ENCODE measurements at places on chromosomes 1 and 21. TPM values are rescaled to one million over a fixed set of nuclear protein-coding genes. Genes with fewer than 3 reads are reported as not detected.

DNA sequence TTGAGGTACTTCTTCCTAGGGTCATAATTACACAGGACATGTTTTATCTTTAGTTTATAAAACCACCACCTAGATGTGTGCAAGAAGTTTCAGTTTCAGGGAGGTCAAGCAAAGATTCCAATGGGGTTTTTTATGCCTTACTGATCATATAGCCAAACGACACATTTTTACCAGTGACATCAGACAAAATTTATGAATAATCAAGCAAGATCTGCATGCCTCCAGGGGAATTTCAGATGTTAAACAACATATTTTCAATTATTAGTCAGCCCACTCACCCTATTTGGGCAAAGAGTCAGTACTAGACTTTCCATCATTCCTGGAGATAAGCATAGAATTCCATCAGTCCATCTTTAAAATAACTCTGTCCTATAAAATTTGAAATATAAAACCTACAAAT is 867.4 kb downstream of the KCNT2 start:
- H3K4me1 ChIP-seq = no peaks in the 10 kb centered on the region
- no peak overlapping the region for H3K4me3 ChIP-seq

- no peaks in the 10 kb centered on the region for H3K36me3 ChIP-seq
- H3K4me3 ChIP-seq = no peak overlapping the region
- DNase-seq = no peak
- H3K27me3 ChIP-seq = no peaks in the 10 kb centered on the region
- peak overlapping the region; percentile 73 for H3K27ac ChIP-seq
- peaks cover 98% of the 10 kb centered on the region for H3K4me1 ChIP-seq
These were observed 30.3 kb downstream of the SSBP3 start for GRCh38 chr1:54375712-54376429.

- peaks cover 7% of the 10 kb centered on the region for H3K4me1 ChIP-seq
- DNase-seq = no peak
- H3K27ac ChIP-seq = no peak overlapping the region
- H3K36me3 ChIP-seq = no peaks in the 10 kb centered on the region
- no peak overlapping the region for H3K4me3 ChIP-seq
These were observed 5.7 kb downstream of the MYBPH start for GRCh38 chr1:203169770-203170520.

- H3K27me3 ChIP-seq = no peaks in the 10 kb centered on the region
- no peak for DNase-seq
- H3K4me1 ChIP-seq = no peaks in the 10 kb centered on the region
- H3K27ac ChIP-seq = no peak overlapping the region
These were observed 308.5 kb downstream of the LTN1 start for GRCh38 chr21:28683982-28684752.

RAB13 gene
- total RNA-seq = 2.8 TPM

GRCh38 chr1:40133839-40134238 is 27.3 kb upstream of the RLF start:
- no peak for DNase-seq
- no peak overlapping the region for H3K27ac ChIP-seq
- H3K4me1 ChIP-seq = no peaks in the 10 kb centered on the region
- H3K4me3 ChIP-seq = no peak overlapping the region
- peaks cover 7% of the 10 kb centered on the region for H3K27me3 ChIP-seq

SPAG17 gene
- total RNA-seq = not detected

INPP5B gene
- 46.7 TPM for total RNA-seq

RCOR3 gene
- 84.8 TPM for total RNA-seq

DNA sequence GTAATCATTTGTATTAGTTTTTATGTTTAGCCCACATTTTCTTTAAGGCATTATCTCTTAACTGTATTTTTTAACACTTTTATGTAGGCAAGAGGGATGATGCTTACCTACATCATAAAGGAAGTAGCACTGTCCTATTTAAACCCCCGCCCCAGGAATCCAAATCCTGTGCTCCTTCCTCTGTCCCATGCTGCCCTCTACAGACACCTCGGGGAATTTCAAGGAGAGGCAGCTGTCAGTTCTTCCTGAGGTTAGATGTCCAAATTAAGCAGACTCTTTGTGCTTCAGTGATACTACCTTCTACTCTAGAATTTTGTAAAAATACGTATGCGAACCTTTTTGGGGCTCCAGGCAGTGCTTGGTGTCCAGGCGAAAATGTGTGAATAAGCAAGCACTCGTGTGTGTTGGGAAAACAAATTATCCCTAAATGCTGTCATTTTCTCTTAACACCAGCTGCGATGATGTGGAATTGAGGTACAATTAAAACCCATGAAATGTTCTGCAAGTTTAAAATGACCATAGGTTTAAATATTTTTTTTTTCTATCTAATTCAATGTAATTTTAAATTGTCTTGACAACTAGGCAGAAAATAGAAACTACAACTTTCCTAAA is 19.2 kb downstream of the CRCT1 start:
- H3K4me3 ChIP-seq = no peak overlapping the region
- H3K4me1 ChIP-seq = no peaks in the 10 kb centered on the region
- no peak for DNase-seq
- no peak overlapping the region for H3K27ac ChIP-seq
- peaks cover 27% of the 10 kb centered on the region for H3K27me3 ChIP-seq

OMA1 gene
- 72.2 TPM for total RNA-seq

- no peaks in the 10 kb centered on the region for H3K36me3 ChIP-seq
- no peaks in the 10 kb centered on the region for H3K27me3 ChIP-seq
- peaks cover 13% of the 10 kb centered on the region for H3K4me1 ChIP-seq
- no peak overlapping the region for H3K4me3 ChIP-seq
- H3K27ac ChIP-seq = no peak overlapping the region
These were observed 16.8 kb downstream of the SLAMF8 start for GRCh38 chr1:159843459-159843858.

SHISA4 gene
- total RNA-seq = 0.77 TPM

DNA sequence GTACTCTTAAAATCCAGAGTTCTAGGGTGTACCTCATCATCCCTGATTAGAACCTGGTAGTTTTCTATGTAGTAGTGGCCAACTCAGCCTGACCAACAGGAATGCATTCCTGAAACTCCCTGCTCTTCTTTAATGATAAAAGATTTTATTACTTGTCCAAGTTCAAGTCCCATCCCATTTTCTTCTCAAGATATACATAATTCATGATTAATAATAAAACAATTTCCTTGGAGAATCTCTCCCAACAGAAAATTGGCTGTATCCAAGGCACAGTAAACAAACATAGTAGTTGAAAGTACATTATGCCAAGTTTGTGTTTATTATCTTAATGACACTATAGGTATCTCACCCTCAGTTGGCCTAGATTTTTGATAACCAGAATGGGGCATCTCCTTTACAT is 714.1 kb upstream of the ADAMTS5 start:
- H3K27me3 ChIP-seq = no peaks in the 10 kb centered on the region
- H3K36me3 ChIP-seq = no peaks in the 10 kb centered on the region
- H3K27ac ChIP-seq = no peak overlapping the region

LCE2B gene
- not detected for total RNA-seq

GRCh38 chr1:30818568-30819243 is 61.1 kb upstream of the LAPTM5 start:
- H3K27ac ChIP-seq = no peak overlapping the region
- no peak for DNase-seq
- H3K27me3 ChIP-seq = peaks cover 58% of the 10 kb centered on the region
- H3K4me1 ChIP-seq = peaks cover 8% of the 10 kb centered on the region
- H3K4me3 ChIP-seq = no peak overlapping the region

CCDC181 gene
- not detected for total RNA-seq

DNA sequence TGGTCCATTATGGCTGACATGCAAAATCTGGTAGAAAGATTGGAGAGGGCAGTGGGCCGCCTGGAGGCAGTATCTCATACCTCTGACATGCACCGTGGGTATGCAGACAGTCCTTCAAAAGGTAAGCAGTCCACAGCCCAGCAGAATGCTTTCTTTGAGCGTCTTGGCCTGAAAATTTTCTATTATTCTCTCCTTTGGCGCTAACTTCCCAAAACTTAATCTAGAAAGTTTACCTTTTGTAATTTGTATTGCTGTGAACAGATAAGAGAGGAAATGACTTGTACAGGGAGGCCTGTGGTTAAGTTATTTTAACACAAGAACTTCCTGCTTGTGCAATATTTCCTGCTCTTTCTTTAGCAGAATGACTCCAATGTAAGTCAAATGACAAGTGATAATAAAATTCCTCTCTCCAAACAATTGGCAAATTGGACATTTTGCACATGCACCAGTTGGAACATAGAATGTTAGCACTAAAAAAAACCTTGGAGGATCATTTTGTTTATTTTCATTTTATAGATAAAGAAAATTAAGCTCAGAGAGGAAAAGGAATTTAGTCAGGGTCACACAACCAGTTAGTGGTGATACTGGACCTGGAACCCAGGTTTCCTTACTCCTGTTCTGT is 18.9 kb downstream of the CAP1 start:
- peak; percentile 63 for DNase-seq
- H3K36me3 ChIP-seq = peaks cover 82% of the 10 kb centered on the region
- peaks cover 97% of the 10 kb centered on the region for H3K4me1 ChIP-seq
- peak overlapping the region; percentile 81 for H3K4me3 ChIP-seq
- no peaks in the 10 kb centered on the region for H3K27me3 ChIP-seq

DNA sequence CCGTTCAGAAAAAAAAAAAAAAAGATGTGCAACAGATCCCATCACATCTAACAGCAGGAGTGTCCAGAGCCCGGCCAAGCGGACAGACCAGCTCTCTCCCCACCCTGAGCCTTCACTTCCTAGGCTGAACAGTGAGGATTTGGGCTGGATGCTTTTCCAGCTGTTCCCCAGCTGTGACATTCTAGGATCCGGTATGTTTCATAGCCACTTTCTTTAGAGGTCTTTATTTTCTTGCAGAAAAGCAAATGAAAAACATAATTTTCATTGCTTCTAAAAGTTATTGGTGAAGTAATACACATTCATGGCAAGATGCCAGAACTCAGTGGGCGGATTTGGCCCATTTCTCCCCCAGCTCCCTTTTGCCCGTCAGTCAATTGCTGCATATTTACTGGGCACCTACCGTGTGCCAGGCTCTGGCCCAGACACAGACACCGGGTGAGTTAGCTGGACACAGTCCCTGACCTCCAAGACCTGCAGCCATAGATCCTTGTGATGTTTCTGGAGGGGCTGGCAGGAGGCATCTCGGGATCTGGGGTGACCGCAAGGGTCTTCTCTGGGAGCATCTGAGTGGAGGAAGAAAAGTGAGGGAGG is 213.7 kb upstream of the VAMP3 start:
- H3K27me3 ChIP-seq = peaks cover 17% of the 10 kb centered on the region
- DNase-seq = no peak
- no peaks in the 10 kb centered on the region for H3K36me3 ChIP-seq

UBE4B gene
- total RNA-seq = 45.3 TPM

All from naive thymus-derived CD8-positive, alpha-beta T cell (primary cell).